ENCODE measurements at places on chromosomes 1 and 21.

- DNase-seq, result no peak
Measured at GRCh38 chr1:207999274-207999915, 88.5 kb upstream of the CD34 start.

DNA sequence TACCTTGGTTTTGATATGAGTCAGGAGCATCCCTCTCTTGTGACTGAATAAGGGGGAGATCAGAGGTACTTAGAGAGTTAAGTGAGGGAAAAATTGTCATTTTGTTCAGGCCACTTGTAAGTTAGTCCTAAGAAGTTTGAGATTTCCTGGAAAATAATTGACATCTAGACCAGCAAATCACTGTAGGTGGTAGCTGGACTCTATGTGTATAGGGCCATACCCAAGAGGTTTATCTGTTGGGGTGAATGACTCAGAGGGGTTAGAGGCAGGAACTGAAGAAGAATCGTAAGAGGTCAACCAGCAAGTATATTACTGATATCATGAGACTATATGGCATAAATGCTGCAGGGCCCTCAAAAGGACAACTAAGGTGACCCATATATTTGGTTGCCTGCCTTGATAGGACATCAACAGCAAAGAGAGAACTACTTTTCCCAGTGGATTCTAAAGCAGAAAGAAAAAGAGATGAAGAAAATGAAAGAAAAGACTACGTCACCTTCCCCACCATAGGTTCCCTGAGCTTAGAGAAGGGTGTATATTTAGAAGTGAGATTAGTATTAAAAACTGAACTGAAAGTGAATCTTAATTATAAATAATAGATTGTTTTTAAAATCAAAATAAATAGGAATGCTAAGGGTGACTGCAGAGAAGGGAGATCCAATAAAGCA is 8.0 kb upstream of the RNPC3 start:
- DNase-seq, result no peak

DNA sequence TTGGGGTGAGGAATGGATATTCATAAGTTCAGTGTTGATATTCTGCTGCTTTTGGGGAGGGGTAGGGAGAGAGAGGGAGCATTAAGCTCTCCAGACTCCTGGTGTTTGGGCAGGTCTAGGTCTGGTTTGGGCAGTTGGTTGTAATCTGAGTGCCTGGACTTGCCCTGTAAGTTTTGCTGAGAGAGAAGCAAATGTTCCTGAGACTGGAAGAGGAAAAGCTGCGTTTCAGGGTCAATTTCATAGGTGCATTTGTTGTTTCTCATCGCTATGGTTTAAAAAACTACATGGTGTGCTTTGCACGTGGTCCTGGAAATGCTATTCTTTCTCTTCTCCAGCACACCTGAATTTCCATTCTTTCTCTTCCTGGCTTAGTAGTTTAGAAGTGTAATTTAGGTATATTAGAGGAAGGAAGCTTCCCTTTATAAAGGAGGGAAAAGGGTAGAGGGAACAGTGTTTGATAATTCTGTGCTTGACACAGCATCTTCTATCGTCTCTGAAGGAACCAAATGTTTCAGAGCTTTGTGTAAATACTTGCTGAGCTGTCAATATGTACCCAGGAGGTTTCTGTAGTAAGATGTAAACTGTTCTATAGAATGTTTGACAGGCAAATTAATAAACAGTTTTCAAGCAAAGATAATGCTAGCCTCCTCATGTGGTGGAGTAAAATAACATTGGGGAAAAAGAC is 6.3 kb downstream of the ARID1A start:
- no peak for DNase-seq

DNA sequence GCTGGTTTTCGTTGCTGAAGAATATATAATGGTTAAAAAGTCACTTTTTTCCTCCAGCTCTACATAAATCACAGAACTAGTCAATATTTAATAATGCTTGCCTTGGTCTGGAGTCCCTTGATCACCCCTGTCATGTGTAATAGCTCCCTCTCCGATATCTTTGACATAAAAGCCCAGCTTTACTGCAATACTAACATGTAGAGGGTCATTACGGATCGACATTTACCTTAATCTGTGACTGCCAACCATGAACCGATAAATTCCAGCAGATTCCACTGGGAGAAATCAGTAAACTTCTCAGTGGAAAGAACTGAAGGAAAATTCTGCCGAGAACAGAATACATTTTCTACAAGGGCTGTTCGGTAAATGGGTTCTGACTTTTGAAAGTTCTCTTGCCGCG is 396.5 kb downstream of the KCTD3 start:
- DNase-seq, result no peak

GRCh38 chr21:40386294-40386911 is 460.6 kb downstream of the DSCAM start:
- peak; percentile 77 for DNase-seq

GRCh38 chr1:191595170-191595569 is 563.1 kb upstream of the RGS18 start:
- no peak for DNase-seq

- DNase-seq, result no peak
Measured at GRCh38 chr1:21794656-21795055, 11.7 kb upstream of the USP48 start.

- DNase-seq, result peak; percentile 79
Measured at GRCh38 chr1:184075055-184076029, 23.8 kb downstream of the TSEN15 start.

DNA sequence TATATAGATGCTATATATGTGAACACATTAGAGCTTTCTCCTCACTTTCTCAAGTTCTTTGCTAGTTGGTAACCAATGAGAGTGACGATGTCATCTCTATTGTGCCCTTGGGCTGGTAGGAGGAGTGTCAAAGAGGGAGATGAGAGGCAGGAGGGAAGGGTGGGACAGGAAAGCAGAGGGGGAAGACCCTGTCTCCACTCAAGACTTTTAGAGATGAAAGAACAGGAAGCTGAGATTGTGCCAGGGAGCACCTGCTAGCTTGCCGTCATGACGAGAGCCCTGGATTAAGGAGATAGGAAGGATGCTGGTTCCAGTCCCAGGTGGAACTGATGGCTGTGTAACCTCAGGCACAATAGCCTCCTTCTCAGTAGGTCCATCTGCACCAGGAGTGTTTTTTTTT is 16.7 kb downstream of the CNR2 start:
- DNase-seq, result no peak

- DNase-seq, result no peak
Measured at GRCh38 chr1:245939756-245940345, 567.2 kb downstream of the SMYD3 start.

GRCh38 chr1:21337010-21337437 is 46.8 kb upstream of the ECE1 start:
- DNase-seq, result peak; percentile 31

DNA sequence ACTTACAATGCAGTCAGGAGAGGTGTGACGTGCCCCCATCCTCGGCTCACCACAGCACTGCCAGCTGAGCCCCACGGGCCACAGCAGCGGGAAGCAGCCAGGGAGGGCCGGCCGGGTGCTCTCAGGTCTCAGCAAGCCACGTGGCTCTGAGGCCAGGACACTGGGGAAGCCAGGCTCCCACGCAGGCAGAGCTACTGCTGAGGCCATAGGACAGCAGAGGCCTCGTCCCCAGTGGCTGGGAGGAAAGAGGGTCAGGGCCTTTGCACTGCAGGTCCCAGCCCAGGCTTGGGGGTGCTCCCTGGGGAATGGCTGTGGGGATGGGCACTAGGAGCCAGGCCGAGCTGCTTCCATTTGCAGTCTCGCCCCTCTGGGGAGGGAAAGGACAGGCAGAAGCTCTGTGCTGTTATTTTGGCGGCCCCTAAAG is 5.8 kb downstream of the LRRC47 start:
- no peak for DNase-seq

GRCh38 chr1:4724695-4725250 is 70.4 kb downstream of the AJAP1 start:
- no peak for DNase-seq

DNA sequence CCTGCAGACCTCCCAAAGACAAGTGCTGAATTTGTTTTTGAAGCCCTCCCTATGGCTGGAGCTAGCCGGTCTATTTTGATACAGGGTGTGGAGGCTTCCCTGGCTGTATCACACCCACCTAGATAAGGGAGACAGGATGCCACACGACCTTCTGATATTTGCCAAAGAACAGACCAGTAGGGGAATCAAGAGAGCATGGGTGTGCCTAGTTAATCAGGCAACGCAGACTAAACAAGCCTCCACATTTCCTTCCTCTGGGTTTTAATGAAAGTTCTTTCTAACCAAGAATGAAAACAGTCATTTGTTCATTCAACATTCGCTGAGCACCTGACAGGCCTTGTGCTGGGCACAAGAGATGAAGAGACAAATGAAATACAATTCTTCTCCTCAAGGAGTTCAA is 446.8 kb downstream of the PLPP3 start:
- no peak for DNase-seq

GRCh38 chr1:57489358-57490036 is 65.6 kb upstream of the DAB1 start:
- peak; percentile 63 for DNase-seq

- peak; percentile 63 for DNase-seq
Measured at GRCh38 chr1:23403038-23403336, 21.6 kb downstream of the TCEA3 start.

Data from cardiac muscle cell (in vitro differentiated cells and primary cell).